Frontal cortex (tissue), 4 donors: ENCODE measurements at places on chromosomes 16 and 17. TPM values are rescaled to one million over a fixed set of nuclear protein-coding genes. Genes with fewer than 3 reads are reported as not detected.

DNA sequence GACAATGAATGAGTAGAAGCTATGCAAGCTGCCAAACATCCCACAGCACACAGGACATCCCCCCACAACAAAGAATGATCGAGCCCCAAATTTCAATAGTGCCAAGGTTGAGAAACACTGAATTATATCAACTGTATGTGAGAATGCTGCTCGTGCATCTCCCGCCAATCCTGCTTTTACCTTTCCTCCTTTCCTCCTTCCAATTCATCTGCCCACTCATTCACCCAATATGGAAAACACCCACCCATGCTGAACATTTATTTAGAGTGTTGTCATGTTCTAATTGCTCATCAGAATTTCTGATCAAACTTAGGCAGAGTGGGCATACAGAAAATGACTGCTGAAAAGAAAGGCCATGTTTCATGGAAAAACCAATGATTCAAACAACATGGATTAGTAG is 183.0 kb downstream of the TMEM114 start:
- DNase-seq: no peak

DNA sequence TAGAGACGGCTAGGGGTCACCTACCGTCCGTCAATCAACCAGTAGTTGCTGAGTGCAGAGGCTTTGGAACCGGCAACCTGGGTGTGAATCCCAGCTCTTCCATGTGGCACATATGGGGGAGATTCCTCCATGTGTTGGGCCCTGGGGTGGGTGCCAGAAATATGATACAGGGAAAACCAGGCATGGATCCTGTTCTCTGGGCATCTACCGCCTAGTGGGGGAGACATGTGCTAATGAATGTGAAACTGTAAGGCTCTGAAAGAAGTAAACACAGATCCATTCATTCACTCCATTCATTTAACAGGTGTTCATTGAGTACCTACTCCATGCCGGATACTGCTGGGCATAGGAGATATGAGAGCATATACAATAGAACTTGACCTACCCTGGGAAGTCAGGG is 39.5 kb upstream of the SDK2 start:
- no peak for DNase-seq

GRCh38 chr17:44794851-44795413 is 35.2 kb downstream of the GJC1 start:
- no peak for DNase-seq

- no peak for DNase-seq
These were observed 126.9 kb downstream of the PARN start for GRCh38 chr16:14502932-14503741.

GRCh38 chr16:14358697-14359305 is 271.3 kb downstream of the PARN start:
- DNase-seq: no peak

CSH1 gene
- total RNA-seq: not detected

- DNase-seq: no peak
These were observed 33.9 kb upstream of the CDRT4 start for GRCh38 chr17:15501282-15501681.

- no peak for DNase-seq
These were observed 183.2 kb downstream of the C16orf78 start for GRCh38 chr16:49556606-49557446.

SOX15 gene
- total RNA-seq: 1.2 TPM

GRCh38 chr17:15145621-15146020 is 119.5 kb downstream of the PMP22 start:
- no peak for DNase-seq

DNA sequence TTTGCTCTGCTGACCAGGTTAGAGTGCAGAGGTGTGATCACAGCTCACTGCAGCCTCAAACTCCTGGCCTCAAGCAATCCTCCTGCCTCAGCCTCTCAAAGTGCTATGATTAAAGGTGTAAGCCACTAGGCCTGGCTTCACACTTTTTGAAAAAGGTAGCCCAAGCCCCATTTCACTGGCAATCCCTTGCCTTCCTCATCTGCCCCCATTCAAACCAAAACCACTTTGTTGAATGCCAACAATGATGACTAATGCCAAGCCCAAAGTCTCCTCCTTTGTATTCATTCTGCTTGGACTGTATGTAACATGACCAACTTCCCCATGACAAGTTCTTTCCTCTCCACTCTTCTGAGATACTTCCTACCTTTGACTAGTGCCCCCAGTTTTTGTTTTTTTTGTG is 33.1 kb downstream of the N4BP1 start:
- no peak for DNase-seq

SHISA9 gene
- total RNA-seq: 13.9 TPM

FBXL16 gene
- 4.5 TPM for total RNA-seq

- no peak for DNase-seq
These were observed 45.8 kb downstream of the COTL1 start for GRCh38 chr16:84572096-84572495.

DNA sequence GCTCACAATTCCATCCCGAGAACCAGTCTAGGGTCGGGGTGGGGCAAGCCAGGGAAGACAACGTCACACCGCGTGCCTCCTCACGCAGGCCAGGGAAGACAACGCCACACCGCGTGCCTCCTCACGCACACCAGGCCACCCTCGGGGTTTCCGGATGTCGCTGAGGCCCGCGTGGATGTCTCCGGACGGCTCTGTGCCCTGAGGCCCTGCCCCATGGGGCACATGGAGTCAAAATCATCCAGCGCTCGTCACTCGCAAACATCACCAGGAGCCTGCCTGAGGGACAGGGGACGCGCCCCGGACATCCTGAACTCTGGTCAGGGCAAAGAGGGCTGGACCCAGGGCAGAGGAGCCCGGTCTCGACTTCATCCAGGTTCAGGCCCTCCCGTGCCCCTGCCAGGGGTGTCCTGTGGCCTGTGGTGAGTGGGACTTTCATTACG is 3.7 kb downstream of the TMEM204 start:
- DNase-seq: no peak

DNA sequence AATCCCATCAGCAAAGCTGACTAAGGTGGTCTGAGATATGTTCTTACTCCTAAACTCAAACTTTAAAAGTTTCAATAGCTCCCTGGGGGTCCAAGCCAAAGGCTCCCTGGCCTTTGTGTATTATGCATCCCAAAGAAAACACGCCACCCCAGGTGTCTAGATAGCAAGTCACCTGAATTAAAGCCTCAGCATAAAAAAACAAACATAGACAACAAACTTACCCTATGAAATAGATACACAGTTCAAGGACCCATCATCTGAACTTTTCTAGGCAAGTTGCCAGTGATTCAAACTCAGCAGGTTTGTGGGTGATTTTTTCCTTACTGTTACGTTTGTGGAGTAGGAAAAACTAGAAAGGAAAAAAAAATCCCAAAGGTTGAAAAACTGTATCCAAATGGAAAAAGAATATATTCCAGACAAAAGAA is 12.5 kb downstream of the CMTM3 start:
- no peak for DNase-seq
